ENCODE measurements at places on chromosomes 11 and 22. TPM values are rescaled to one million over a fixed set of nuclear protein-coding genes. Genes with fewer than 3 reads are reported as not detected.

DNA sequence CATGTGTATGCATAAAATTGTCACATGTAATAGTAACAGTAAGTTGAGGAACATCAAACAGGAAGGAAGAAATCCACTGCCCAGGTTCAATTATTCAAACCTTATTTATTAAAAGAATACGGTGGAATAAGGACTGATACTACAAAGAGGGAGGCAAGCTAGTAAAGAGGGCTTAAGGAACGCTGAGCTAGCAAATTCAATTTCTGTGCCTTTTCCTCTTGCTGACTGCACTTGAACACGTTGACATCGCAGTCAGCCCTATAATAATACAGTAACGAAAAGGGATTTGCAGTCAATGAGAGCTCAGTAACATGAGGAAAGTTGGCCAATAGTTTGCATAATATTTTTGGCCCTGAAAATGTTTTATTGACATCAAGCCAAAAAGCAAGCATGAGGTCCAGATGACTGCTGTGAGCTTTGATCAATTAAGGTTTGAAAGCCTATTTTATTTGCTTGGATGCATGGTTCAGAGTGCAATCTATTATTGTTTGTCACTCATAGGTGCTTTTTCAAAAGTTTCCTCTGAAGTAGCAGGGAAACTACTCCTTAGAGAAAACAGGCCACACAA lies 861.8 kb downstream of the LRRC4C start:
- no peak for DNase-seq

GRCh38 chr22:41862160-41862529 lies 29.2 kb downstream of the SREBF2 start:
- DNase-seq: no peak

DNA sequence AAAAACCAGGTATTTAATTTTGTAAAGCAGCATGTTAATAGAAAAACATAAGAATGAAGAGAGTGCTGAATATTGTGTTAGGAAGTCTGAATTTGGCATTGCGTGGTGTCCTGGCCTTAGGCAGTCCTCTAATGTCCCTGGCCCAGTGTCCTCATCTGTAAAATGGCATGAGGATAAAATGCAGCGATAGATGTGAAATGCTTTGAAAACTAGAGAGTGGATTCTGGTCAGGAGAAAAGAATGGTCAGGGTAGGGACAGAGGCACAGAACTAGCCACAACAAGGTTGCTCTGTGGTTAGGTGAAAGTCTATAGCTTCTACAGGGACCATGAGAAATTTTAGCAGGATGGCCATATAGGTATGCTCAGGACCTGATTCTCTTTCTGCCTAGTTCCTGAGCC lies 18.9 kb downstream of the RNF185 start:
- no peak for DNase-seq

- DNase-seq: no peak
These were observed 4.1 kb downstream of the NPTXR start for GRCh38 chr22:38839686-38840085.

GRCh38 chr11:92569726-92570125 lies 345.1 kb downstream of the FAT3 start:
- no peak for DNase-seq

DNA sequence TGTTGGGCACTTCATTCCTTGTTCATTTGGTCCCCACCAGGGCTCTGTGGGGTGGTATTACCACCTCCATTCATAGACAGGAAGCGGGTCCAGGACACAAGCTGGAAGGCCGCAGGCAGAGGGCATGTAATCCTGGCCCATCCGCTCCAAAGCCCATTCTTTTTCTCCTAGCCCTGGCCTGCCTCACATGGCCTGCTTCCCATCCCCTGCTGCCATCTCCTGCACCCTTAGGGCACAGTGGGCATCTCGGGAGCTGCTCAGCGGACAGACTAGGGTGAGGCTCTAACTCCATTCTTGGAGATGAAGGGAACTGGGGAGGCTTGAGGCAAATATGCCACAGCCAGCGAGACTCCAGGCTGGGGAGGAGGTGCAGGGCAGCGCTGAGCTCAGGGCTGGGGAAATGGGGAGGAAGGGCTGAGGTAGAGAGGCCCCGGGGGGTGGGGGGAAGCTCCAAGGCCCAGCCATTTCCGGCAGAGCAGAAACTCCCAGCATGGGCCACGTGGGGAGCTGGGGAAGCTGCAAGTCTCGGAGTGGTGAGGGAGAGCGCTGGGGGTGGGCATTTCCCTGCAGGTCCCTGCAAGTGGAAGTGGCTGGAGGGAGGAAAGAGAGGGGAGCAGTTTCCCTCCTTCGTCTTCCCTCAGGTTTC lies 14.3 kb upstream of the BCL9L start:
- no peak for DNase-seq

DNA sequence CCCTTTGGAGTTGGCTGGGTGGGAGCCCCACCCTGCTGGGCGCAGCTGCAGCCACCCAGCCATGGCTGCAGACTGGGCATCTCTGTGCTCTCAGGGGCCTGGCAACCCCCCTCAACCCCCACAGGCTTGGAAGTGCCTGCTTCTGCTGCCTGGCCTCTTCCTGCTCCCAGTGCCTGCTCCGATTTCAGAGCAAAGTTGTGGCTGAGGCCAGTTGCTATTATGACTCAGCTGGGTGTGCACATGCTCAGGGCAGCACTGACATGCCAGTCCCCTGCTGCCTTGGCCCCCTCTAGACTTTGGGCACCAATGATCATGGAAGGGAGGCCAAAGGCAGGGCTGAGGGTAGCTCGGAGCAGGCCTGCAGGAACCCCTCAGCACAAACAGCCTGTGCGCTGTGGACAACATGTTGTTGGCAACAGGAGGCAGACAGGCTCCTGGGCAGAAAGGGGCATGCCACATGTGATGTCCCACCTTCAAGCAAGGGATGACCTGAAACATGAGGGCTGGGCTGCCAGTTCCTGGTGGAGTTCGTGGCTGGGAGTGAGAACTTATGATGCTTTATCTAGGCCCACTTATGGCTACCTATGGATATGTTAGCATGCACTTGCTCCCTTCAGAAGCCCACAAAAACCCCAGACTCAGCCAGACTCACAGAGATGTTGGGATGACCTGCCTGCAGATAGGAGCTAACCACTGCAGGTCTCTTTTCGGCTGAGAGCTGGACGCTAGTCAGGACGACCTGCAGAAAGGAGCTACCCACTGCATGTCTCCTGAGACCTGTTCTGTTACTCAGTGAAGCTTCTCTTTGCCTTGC lies 96.4 kb upstream of the AMOTL1 start:
- no peak for DNase-seq

- peak; percentile 26 for DNase-seq
These were observed 10.9 kb downstream of the OMP start for GRCh38 chr11:77113382-77114088.

DNA sequence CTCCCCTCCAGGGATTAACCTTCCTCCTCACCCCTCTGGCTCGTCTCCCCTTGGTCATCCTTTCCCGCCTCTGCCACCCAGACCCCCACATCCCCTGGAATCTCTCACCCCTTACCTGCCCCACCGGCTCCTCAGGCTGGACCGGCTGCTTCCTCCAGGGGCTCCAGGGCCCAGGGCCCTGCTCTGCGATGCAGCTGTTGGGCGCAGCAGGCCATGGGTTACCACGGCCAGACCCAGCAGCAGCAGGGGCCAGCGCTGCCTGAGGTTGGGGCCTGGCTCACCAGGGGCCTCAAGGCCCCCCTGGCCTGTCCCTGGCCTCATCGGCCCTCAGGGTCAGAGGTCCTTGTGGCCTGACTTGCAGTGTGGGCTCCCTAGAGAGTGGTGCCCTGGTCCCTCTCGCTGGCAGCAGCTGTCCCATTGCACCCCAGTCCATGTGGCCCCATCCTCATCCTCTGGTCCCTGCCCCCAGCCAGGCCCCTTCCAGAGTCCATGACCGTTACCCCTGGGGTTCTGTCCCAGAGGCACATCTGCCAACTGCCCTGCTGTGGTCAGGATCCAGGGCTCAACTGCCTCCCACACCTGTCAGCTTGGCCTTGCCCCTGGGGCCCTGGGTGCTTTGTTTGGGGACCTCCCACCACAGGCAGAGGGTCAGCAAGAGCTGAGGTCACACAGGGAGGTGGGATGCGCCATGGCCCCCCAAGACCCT lies at the start of gene IGLL1:
TSS of gene IGLL1 (minus strand) at position 421 of the 706 bp plus-strand sequence. CDS start at position 321, 100 bp downstream.
- no peak for DNase-seq

GRCh38 chr22:23385678-23386631 lies 194.1 kb downstream of the IGLL1 start:
- DNase-seq: peak; percentile 75

CD3D gene
- polyA plus RNA-seq: 0.20 TPM

LDHAL6A gene
- 0.03 TPM for polyA plus RNA-seq

SELENOM gene
- polyA plus RNA-seq: 44.0 TPM

MGAT3 gene
- 0.56 TPM for polyA plus RNA-seq

DNA sequence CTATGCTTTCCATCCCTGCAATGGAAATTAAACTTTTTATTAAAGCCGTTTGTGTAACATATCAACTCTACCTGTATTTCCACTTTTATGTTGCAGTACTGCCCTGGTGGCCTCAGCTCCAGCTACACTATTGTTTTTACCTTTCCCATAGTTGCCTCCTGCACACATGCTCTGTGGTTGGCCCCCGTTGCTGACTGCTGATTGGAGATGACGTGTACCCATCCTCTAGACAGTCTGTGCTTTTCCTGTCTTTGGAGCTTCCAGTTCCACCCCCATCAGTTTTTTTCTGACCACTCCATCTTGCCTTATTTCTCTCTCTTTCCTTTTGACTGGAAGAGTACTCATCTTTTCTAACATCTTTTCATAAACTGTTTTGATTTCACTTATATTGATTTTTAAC lies 123.8 kb downstream of the TEAD1 start:
- DNase-seq: no peak

DNA sequence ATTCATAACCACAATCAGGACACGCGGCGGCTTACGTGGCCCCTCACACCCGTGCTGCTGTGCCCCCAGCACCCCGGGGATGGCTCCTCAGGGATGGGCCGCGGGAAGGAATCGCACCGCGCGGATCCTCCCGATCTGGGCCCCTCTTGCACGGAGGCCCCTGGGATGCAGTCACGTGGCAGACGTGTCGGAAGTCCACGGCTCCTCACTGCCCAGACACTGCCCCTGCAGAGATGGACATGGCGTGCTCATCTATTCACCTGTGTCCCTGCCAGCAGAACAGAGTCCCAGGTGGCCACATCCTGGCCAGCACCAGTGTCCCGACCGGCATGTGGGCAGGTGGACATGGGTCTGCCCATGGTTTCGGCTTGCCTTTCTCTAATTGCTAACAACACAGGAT lies 12.8 kb downstream of the MOB2 start:
- DNase-seq: no peak

DNA sequence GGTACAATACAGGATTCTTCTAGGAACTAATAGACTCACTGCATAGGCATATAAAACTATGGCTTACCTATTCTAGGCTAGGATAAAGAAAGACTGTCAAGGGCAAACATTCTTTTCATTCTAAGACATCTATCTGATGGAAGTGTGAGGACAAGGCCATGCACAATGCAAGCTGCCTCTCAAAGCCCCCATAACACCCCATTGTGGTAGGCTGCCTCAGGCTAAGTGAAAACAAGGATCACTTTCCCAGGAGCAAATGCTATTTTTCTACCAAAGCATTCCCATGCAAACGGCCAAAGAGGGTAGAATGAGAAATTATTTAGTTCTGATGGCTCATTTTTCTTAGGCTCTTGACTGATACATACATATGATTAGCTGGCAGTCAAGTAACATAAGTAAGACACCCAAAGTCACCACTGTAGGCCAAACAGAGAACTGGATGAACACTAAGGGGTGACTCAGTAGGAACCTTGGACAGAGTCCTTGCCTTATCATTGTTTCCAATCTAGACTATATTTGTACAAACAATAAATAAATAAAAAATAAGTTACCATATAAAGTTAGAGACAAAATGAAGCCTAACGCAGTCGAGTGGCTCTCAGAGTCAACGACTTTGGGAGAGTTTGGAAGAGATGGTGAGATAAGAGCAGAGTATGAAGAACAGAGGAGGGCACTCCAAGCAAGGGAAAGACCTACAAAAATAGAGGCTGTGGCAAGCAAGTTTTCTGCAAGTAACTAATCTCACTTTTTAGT lies 303.6 kb downstream of the SBF2 start:
- DNase-seq: no peak

GRCh38 chr11:124865902-124866851 lies 945 bp downstream of the ROBO3 start:
- peak; percentile 72 for DNase-seq

DNA sequence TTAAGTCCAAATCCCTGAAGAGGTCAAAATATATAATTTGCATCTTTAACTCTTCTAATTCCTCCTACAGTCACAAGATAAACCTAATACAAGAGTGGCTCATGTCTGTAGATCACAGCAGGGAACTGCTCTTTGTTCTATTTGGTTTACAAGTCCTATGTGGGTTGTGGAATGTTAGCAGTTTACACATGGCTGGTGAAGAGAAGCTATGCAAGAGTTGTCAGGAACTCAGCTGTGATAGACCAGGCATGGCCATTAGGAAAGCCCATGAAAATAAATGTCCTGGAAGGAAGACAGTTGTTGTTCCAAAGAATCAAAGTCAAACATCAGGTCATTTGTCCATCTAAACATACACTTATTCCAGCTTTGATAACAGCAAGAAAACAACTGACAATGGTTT lies 312.4 kb upstream of the PITPNB start:
- no peak for DNase-seq

- no peak for DNase-seq
These were observed 110.6 kb downstream of the ATM start for GRCh38 chr11:108333403-108333899.

DNA sequence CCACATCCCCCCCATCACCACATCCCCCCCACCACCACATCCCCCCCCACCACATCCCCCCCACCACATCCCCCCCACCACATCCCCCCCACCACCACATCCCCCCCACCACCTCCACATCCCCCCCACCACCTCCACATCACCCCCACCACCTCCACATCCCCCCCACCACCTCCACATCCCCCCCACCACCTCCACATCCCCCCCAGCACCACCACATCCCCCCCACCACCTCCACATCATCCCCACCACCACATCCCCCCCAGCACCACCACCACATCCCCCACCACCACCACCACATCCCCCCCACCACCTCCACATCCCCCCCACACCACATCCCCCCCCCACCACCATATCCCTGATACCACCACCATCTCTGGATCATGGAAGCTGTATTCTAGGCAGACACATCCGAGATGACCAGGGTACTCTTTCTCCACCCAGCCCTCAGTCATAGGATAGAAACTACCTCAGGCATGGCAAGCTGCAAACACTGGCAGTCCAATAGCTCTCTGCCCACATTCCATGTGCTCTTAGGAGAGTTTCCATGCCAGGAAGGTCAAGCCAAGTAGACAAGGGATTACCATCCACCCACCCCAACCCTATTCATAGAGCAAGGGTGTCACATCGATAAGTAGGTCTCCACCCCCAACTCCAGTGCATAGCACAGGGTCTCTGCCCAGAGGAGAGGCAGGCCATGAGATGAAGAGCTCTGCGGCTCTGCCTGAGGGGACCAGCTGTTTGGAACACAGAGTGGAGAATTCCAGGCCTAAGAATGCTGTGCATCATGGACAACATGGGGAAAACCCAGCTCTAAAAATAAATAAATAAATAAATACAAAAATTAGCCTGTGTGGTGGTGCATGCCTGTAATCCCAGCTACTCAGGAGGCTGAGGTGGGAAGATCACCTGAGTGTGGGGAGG lies 33.0 kb upstream of the TEAD1 start:
- no peak for DNase-seq

DNA sequence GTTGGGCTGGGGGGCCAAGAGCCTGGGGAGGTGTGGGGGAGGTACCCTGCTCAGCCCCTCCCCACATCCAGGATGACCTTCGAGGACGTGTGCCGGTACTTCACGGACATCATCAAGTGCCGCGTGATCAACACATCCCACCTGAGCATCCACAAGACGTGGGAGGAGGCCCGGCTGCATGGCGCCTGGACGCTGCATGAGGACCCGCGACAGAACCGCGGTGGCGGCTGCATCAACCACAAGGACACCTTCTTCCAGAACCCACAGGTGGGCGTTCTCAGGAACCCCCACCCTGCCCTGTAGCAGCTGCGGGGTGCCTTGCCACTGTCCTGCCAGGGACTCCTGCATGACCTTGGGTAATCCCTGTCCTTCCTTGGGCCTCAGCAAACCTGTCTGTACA lies 10.0 kb upstream of the MYO7A start:
- peak; percentile 5 for DNase-seq
